Stimulated activated CD4-positive, alpha-beta T cell treated with anti-CD3 and anti-CD28 coated beads, Interleukin-4, amount 100 ng/mL, for 4 hours (primary cell): ENCODE measurements at places on chromosomes 1 and 21.

DNA sequence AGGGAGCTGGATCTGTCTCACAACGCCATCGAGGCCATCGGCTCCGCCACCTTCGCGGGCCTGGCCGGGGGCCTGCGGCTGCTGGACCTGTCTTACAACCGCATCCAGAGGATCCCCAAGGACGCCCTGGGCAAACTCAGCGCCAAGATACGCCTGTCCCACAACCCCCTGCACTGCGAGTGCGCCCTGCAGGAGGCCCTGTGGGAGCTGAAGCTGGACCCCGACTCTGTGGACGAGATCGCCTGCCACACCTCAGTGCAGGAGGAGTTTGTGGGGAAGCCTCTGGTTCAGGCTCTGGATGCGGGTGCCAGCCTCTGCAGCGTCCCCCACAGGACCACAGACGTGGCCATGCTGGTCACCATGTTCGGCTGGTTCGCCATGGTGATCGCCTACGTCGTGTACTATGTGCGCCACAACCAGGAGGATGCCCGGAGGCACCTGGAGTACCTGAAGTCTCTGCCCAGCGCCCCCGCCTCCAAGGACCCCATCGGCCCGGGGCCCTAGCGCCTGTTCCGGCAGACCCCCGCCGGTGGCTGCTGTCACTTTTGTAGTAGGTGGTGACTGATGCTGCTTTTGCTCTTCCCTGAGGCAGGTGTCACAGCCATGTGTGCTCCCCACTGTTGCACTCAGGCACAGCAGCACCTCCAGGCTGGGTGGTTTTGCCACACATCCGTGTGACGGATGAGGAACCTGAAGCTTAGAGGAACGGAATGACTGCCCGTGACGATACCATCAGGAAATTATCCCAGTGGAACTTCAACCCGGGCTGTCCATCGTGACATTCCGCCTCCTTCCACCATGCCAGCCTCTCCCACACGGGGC is 1.8 kb downstream of the LRRC3 start:
- no peak for DNase-seq

DNA sequence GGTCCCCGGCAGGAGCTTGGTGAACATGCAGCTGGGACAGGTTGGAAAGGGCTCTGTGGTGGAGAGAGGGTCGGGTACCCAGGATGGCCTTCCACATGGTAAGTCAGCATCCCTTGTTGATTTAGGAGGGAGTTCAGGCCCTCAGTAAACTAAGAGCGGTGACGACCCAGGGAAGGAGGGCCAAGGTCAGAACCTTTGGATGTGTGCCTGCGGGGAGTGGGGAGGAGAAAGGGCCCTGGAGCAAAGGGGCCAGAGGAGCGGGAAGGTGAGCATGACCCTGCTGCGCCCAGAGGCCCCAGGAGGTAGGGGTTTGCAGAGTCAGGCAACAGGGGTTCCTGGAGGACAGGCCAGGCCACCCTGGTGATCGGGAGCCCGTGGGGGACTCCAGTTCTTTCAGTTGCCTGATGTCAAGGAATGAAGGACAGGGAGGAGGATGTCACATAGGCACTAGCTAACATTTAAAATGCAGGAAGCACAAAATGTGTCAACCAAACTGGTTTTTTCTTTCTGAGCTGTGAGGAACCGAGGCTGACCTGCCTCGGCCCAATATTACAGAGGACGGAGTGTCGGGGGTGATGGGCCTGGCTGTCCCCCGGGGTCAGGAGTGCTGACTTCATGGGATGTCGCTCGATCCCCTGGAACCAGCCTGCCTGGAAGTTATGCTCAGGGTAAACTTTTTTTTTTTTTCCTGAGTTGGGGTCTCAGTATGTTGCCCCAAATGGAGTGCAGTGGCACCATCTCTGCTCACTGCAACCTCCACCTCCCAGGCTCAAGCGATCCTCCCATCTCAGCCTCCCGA is 117.4 kb upstream of the SLC45A1 start:
- no peak for DNase-seq

DNA sequence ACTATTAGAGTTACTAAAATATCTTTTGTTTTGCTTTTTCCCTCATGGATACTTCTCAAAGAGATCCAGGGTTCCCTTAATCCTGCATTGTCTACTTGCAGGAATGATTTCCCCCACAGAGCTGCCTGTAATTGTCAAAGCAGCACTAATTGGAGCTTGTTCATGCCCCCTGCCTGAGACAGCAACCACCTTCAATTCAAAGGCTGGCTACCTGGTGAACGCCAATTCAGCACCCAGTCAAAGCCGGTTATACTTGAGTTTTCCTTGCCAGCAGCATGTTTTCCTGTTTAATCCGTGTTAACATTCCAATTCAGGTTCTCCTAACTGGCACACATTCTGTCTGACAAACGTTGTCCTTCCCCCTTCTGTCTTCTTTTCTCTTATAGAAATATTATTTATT is 382.9 kb downstream of the NTNG1 start:
- DNase-seq = no peak

GRCh38 chr1:178976541-178976940 is 49.2 kb upstream of the FAM20B start:
- no peak for DNase-seq

GRCh38 chr1:26730695-26731094 is 34.9 kb downstream of the ARID1A start:
- DNase-seq = no peak

- no peak for DNase-seq
Observed at GRCh38 chr1:18681423-18681835, 50.8 kb downstream of the PAX7 start.

DNA sequence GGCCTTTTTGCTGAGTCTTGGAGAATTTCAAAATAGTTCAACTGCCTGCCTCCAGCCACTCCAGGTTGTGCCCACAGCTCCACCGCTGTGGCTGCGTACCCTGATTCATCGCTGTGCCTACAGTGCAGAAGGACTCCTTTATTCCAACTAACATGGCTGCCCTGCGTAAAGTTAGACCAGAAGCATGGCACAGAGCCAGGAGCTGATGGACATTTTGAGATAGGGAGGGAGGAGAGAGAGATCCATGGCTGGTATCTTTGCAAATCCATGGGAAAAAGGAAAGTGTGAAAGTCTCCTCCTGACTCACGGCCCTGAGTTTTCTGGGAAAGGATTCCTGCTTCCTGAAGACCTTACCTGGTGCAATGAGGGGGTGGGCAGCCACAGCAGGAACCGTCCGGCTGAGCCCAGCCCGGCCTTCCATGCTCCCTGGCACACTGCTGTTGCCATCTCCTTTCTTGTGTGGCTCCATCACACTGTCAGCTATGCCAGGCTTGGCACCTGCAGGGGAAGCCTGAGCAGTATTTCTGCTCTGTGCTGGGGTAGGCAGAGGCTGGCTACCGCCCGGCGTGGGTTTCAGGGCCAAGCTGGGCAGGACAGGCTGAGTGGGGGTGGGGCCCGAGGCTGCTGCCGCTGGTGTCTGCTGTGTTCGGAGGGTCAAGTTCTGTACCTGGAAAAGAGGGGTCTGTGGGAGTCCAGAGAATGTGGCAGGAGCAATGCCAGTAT is 46.0 kb upstream of the A3GALT2 start:
- no peak for DNase-seq

GRCh38 chr1:19373211-19374082 is 61.3 kb downstream of the SLC66A1 start:
- no peak for DNase-seq

- no peak for DNase-seq
Observed at GRCh38 chr1:219940707-219941106, 12.3 kb upstream of the SLC30A10 start.

DNA sequence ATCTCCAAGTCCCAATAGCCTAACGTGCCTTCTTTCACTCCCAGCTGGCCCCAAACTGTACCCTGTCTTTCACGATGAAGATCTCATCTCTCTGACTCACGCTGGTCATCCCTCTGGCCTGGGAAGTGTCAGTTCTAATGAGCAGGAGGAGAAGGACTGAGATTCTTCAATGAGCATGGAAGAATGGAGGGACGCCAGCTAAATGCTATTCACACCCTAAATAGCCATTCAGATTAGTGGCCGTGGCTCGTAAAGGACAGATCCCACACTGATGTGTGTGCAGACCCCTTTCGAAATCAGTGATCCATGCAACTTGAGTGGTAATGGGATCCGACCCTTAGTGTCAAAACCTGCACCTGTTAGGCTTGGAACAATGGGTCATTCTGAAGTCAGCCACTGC is 75.9 kb upstream of the SMYD2 start:
- DNase-seq = no peak

DNA sequence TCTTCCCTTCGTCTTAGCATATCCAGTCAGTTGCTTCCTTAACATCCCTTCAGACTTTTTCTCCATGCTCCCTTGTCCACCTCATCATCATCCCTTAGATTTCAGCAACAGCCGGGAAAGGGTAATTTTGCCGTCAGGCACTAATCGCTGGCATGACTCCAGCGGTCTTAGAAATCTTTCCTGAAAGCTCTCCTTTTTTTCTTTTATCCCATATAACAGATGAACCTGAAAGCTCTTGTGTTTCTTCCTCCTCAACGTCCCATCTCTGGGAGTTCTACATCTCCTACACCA is 10.4 kb upstream of the BOLA1 start:
- no peak for DNase-seq

DNA sequence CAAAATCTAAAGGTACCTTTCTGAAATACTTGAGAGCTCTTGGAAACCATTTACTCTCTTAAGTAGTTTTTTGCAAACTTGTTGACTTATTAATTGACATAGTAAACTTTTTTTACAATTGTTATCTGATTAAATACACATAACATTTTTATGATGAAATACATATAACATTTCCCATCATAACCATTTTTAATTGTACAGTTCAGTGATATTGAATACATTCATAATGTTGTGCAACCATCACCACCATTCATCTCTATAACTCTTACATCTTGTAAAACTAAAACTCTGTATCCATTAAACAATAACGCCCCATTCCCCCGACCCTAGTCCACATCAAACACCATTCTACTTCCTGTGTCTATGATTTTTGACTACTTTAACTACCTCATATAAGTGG is 95.7 kb upstream of the ZNF648 start:
- no peak for DNase-seq

DNA sequence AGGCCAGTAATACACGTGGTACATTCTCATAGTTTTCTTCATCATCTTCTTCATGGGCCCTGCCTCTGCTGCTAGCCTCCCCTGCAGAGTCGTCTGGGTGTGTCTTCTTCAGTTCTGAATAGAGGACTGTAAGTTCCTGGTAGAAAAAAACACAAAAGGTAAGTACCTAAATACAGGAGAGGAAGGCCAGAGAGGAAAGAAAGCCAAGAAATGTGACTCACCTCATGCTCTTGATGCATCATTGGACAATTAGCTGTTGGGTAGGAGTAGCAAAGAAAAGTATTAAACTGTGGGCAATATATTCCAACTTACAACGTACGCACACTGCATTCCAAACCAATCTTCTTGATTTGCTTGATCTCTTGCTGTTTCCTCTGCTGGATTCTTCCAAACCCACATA is 21.8 kb downstream of the FCRL3 start:
- no peak for DNase-seq

DNA sequence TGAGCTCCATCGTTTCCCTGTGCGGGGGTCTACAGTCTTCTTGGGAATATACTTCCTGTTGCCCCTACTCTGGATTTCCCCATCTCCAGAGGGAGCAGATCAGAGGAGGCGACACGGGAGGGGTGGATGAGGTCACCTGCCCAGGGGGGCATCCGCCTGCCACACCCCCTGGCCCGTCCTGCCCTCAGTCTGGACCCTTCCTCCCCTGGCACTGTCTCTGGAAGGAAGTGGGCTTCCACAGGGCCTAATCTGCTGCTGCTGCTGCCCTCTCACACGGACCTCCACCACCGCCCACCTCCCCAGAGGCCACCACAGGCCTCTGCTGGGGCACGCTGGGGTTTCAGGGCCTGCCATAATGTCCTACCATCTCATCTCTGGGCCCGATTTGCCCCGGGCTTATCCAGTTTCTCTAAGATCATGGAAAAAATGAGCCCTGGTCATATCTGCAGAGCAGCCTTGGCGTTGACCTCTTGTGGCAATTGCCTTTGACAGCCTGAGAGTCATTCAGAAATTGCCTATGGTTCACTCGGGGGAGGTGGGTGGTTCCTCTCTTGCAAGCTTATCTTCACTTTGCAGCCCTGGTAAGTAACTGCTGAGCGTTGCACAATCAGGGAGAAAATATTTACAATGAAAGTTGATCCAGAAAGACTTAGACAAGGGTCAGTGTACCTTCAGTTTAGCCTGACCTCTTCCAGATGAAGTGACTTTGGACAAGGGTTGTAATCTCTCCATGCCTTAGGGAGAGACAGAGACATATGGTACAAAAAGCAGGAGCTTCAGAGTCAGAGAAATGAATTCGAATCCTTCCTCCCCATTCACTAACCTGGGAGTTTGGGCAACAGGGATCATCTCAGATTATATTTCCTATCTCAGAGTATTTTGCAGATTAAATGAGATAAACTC is 252.4 kb downstream of the TOMM20 start:
- DNase-seq = no peak

DNA sequence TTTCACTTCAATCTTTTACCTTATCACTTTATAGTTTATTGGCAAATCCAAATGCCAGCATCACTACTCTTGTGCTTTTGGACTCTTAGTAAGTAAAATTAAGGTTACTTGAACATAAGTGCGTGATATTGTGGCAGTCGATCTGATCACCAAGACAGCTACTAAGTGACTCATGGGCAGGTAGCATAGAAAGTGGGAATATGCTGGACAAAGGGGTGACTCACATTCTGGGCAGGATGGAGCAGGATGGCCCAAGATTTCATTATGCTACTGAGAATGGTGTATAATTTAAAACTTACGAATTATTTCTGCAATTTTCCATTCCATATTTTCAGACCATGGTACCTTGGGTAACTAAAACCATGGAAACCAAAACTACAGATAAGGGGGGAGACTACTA is 120.2 kb downstream of the ROR1 start:
- DNase-seq = no peak

DNA sequence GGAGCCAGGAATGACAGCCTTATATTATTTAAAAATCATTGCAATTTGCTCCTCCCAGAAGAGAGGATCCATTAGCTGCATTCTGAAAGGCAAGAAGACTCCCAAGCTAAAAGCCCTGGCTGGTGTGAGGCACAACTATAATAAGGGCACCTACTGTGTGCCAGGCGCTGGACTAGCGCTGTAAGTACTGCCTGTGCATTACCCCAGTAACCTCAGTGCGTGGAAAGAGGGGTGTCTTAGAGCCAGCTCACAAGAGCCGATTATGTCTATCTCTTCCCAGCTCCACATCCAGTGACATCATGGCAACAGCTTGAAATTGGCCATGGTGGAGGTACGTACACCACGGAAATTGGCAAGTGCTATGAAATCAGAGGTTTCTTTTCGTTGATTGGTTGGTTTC is 141.7 kb upstream of the IRF2BP2 start:
- DNase-seq = no peak
